Activated CD4-positive, CD25-positive, alpha-beta regulatory T cell (primary cell): ENCODE measurements at places on chromosomes 4 and X.

DNA sequence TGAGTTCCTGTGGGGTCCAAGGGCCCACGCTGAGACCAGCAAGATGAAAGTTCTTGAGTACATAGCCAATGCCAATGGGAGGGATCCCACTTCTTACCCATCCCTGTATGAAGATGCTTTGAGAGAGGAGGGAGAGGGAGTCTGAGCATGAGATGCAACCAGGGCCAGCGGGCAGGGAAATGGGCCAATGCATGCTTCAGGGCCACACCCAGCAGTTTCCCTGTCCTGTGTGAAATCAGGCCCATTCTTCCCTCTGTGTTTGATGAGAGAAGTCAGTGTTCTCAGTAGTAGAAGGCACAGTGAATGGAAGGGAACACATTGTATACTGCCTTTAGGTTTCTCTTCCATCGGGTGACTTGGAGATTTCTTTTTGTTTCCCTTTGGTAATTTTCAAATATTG is 4.8 kb downstream of the MAGEA11 start:
- DNase-seq, result no peak

GRCh38 chr4:54588404-54588803 is 69.4 kb upstream of the KIT start:
- DNase-seq, result no peak

- no peak for DNase-seq
Observed at GRCh38 chrX:2395261-2395992, 105.3 kb downstream of the DHRSX start.

DNA sequence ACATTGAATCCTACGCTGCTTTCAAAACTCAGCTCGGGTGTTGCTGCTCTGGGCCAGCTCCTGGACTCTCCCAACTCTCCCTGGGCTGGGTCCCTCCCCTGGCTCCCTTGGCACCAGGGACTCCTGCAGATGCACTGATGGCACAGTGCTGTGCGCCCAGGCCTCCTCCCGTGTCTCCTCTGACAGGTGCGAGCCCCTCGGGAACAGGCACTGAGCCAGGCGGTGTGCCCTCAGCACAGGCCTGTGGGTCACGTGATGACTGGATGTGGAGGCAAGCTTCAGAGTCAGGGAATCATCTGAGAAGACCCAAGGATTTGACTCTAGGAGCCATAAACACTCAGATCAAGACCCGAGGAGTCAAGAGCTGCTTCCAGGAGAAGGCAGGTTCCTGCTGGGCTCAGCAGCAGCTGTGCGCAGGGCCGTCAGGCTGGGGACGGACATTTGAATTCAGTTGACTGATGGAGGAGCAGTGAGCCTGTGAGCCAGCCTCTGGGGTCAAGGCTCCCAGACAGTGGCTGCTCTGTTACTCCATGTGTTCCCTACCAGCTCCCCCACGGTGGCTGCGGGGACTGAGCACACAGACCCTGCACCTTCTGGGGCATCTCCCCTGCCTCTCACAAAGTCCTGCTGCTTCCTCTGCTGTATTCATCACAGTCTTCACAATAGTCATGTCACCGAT is 33.0 kb downstream of the NAT8L start:
- DNase-seq, result no peak

- no peak for DNase-seq
Observed at GRCh38 chrX:135437867-135438733, 16.4 kb downstream of the SMIM10L2A start.

GRCh38 chrX:50125480-50125879 is 75.3 kb downstream of the AKAP4 start:
- DNase-seq, result no peak

DNA sequence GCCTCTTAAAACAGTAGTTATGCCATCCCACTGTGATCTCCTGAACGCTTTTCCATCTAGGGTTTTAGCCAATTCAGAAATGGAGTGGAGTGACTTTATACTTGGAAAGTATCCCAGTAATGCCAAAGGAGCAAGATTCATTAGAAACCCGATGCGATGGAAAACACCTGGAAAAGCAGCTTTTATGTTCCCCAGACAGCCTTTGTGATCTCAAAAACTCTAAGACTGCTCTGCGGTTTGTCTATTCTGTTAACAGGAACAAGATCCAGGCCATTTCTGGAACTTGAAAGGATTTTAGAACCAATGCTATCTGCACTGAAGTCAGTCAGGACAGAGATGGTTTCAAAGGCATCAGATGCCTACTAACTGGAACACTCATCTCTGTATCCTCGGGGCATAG is 145.1 kb downstream of the APBB2 start:
- no peak for DNase-seq

DNA sequence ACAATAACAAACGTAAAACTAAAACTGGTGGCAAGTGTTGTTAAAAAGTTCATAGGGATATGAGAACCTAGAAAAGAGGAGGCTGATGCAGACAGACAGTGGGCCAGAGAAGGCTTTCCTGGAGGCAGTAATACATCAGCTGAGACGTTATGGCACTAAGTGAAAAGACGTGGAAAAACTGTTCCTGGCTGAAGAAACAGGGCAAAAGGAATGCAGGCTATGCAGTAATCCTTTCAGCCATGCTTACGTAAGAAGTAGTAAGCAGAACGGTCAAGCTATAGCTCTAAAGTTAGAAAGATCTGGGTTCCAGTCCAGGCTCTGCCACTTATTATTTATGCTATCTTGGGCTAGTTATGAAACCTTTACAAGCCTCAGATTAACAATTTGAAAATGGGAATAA is 6.4 kb downstream of the LAMTOR3 start:
- no peak for DNase-seq

- no peak for DNase-seq
Observed at GRCh38 chr4:97646997-97647396, 496.3 kb downstream of the STPG2 start.

DNA sequence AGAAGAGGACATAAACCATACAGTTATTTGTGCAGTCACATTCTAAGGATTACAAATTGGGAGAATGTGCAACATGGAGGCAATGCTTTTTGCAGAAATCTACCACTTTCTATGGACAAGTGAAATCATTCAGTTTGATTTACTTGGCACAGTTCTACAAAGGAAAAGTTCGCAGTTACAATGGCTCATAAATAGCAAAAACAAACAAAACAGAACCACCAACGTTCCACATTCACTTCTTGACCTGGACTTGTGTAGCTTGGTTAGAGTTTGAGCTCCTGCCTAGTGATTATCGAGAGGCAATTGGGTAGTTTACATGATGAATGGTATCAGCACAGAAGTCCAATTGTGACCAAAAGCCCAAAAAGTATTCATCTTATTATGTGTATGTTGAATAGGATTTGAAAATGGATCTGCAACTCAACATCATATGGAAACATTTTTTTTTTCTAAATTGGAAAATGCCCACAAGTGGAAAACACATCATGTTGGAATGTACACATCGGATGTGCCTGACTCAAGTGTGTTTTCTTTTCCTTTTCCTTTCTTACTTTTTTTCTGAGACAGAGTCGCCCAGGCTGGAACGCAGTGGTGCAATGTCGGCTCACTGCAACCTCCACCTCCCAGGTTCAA is 123.8 kb downstream of the LUZP4 start:
- no peak for DNase-seq

- no peak for DNase-seq
Observed at GRCh38 chr4:170271723-170272122, 182.0 kb upstream of the AADAT start.

GRCh38 chr4:101227715-101228114 is 119.6 kb downstream of the PPP3CA start:
- no peak for DNase-seq
